CD4-positive, alpha-beta memory T cell (primary cell): ENCODE measurements at places on chromosomes 2 and 18. TPM values are rescaled to one million over a fixed set of nuclear protein-coding genes. Genes with fewer than 3 reads are reported as not detected.

- no peak for DNase-seq
These were observed 676 bp downstream of the HOXD11 start for GRCh38 chr2:176107731-176108181.

DNA sequence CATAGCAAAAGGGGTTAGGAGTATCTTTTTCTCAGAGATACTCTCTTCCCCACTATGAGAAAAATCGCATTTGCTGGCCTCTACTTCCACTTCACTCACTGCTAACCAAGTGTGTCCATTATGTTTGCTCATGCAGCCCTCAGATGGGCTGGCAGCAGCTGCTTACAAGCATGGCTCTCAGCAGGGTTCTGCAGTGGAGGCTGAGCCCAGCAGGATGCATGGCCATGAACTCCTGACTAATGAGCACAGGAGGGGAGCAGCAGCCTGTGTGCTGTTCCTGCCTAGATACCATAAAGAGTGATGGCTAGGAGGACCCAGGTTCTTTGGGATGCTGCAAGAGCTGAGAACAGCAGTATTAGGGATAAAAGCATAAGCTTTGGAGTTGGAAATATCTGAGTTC is 316.9 kb upstream of the THSD7B start:
- DNase-seq, result no peak

DNA sequence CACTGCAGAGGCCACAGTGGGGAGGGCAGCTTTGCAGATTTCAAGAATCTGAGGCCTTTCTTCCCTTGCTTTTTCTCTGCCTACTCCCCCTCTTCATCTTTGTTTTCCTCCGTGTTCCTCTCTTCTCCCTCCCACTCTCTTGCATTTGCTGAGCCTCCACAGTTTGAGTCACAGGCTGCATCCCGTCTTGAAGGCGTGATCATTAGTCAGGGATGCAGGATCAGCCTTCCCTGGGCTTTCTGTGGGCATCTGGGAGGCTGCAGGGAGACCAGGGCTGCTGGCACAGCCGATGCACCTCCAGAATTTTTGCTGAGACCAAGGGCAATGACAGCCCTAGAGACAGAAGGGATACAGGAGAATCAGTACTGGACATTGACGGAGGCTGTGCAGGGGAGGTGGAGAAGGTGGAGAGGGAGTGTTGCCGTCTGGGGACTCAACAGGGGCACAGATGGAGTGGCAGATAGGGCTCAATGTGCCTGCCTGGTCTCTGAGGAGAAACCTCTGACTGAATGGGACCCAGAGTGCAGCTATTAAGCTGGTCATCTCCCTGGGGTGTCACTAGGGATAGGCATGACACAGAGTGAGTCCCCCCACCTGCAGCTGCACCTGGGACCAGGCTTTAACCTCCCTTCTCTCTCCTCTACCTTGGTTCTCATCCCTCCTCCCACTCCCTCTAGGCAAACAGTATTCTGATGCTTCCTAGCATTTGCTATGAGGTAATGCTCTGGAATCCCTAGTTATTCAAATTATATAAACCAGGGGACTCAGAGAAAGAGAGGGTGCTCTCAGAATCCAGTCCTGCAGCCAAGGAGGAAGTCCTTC is 29.0 kb upstream of the DNAJC27 start:
- DNase-seq, result no peak

DNA sequence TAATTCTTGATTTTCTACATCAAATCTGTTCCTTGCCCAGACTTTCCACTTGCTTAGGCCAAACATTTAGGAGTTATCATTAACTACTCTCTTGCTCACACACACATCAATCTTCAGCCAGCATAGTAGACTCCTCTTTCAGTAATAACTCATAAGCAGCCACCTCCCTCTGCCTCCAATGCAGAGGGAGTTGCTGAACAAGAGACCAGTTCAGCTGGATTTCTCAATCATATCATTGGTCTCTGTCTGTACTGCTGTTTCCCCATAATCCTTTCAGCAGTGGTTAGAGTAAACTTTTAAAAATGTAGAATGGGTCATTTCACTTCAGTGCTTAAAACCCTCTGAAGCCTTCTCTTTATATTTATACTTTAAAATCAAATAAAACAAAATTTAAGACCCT is 112.9 kb downstream of the SLC39A10 start:
- DNase-seq, result no peak

DNA sequence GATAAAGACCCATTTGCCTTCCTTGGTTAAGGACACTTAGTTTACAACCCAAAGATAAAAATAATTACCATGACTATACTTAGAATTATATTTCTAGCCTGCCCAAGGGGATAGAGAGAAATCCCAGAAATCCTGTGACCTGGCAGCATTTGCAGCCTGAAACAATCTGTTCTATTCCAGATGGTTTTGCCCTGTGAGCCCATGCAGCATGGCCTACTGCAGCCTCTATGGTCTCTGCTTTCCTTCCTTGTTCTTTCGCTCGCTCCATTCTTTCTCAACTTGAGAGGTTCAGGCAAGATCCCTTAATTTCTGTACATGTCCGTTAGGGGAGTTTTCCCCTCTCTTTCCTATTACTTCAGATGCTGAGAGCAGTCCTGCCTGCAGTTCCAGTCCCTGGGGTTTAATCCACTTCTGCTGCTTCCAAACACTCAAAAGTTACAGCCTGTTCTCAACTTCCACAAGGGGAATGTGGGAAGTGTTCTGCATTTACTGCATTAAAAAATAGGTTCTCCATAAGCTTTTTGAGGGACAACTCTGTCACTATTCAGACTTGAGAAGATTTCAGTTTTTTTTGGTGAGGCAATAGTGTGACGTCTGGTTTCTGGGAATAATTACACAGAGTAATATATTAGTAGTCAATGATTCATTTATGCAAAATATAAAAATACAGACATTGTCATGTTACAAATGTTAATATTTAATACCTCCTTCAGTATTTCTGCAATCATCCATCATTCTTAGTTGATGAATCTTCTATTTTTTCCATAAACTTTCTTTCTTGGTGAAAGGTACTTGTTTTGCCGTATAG is 80.3 kb downstream of the CDCA7 start:
- no peak for DNase-seq

- DNase-seq, result no peak
These were observed 71.5 kb downstream of the THADA start for GRCh38 chr2:43524177-43524965.

DNA sequence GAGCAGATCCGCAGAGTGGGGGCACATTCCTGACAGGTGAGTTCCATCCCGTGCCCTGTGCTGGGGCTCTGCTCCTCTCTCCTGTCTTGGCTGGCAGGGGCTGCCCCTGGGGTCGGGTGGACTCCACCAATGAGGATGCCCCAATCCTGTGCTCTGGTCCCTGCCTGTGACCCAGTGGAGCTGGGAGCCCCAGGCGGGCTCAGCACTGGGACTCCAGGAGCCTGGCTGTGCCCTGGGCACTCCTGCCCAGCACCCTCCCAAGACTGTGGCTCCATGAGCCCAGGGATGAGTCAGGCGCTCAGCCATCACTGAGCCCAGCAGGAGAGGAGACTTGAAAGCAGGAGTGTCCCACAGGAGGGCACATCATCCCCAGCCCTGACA is 53.9 kb downstream of the MBP start:
- no peak for DNase-seq

DNA sequence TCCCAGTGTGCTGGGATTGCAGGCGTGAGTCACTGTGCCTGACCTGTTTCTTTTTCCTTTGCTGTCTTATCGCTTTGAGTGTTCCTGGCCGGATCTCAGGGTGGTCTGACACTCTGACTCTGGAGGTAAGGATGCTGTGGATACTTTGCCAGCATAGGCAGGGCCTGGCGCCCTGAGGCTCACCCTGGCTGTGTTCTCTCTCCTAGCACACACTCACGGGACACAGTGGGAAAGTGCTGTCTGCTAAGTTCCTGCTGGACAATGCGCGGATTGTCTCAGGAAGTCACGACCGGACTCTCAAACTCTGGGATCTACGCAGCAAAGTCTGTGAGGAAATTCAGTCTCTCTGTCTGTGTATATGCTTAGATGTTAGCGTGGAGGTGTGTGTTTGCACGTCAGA is 18.0 kb upstream of the SAG start:
- no peak for DNase-seq

Gene VWC2L
- total RNA-seq, result not detected

Gene FAM228A
- total RNA-seq, result 0.36 TPM

Gene NEU2
- total RNA-seq, result not detected

Gene FIGN
- not detected for total RNA-seq

Gene ZNF521
- not detected for total RNA-seq

Gene ADAM23
- 31.3 TPM for total RNA-seq

Gene GALNT13
- 0.79 TPM for total RNA-seq

Gene PIK3C3
- total RNA-seq, result 67.6 TPM
